ENCODE measurements at places on chromosomes 1 and 21.

DNA sequence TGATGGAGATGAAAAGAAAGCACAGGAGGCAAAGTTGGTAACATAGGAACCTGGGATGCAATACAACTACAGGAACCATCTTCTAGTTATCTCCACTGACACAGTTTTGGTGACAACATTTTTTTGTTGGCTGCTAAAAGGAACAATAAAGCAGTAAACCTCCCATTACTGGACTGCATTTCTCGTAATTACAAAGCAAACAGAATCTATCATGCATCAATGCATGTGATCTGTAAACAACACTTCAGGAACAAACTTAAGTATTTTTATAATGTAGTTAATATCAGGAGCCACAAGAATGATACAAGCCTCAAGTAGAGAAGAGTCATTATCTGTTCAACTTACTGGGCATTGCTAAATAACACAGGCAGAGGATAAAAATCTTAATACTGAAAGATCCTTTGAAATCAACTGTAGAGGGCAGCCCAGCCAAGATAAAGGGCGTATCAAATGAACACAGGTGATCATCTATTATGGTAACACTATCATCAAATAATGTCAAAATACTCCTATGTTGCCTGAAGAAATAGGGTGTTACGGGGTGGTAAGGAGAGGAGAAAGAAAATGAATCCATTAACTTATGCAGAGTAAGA, 193.3 kb downstream of the EIF4G3 start:
- no peak for DNase-seq

- no peak for DNase-seq
Observed at GRCh38 chr1:150321826-150322166, 463 bp downstream of the PRPF3 start.

GRCh38 chr1:154994591-154994990, 1.2 kb downstream of the LENEP start:
- no peak for DNase-seq

DNA sequence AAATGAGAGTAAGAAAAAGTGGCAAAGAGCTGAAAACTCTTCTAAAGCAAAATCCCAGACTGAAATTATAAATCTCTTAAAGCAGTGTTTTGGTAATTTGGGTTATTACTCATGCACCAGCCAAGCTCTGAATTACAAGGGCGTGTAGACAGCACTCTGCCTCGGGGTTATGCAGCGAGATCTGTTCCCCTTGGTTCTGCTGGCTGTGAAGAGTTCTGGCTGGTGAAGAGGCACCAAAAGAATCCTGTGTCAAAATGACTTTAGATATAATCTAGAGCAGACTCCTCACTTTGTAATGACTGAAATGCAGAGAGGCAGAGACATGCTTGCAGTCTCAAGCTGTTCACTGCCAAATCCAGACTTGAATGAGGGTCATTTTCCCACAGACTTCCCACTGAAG, 461.8 kb upstream of the CXADR start:
- no peak for DNase-seq

- no peak for DNase-seq
Observed at GRCh38 chr1:216820345-216820744, 97.1 kb upstream of the ESRRG start.

DNA sequence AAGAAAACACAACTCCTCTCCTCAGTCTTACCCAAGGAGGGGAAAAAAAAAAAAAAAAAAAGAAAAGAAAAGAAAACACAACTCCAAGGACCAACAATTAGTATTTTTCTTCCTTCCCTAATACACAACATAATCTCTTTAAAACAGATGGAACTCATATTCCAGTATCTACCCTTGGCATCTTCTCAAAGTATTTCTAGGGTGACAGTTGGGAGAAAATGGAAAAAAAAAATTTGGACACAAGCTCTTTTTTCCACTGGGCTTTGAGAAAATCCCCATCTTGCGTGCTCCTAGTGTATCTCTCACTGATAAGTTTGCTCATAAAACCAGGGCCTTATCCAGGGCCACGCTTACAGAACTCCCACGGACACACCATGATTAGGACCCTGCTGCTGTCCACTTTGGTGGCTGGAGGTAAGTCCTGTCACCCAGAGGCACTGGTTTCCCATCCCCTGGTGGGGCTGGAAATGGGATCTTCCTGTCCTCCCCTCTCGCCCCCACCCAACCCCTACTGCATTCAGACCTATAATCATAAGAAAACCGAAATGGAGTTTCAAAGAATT, at the start of gene CELA2B:
CELA2B (plus strand) TSS at position 353 of the 563 bp plus-strand sequence; CDS start at position 375, 22 bp downstream.
- no peak for DNase-seq

DNA sequence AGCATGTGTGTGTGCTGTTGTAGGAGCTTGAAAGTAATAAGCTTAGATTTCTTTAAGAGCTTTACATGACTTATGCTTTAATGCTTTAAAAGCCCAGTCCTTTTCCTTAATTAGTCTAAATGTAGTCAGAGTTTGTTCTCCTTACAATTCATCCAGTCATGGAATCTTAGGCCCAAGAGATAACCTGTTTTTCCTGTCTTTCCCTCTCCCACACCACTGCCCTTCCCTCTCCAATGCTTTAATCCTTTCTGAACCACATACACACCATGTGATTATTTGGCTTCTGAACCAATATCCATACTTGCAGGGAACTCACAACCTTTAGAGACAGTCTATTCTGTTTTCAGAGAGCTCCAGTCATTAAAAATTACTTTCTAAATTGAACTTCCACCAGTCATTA, 37.6 kb downstream of the ALG6 start:
- no peak for DNase-seq
